ENCODE measurements at places on chromosomes 16 and 17.
A peak's percentile ranks its signal among the peaks of the same experiment; 100 is the strongest.

- DNase-seq = no peak
Observed at GRCh38 chr16:50096791-50097190, 31.0 kb downstream of the HEATR3 start.

GRCh38 chr17:78524870-78525510, 52.2 kb downstream of the DNAH17 start:
- no peak for DNase-seq

DNA sequence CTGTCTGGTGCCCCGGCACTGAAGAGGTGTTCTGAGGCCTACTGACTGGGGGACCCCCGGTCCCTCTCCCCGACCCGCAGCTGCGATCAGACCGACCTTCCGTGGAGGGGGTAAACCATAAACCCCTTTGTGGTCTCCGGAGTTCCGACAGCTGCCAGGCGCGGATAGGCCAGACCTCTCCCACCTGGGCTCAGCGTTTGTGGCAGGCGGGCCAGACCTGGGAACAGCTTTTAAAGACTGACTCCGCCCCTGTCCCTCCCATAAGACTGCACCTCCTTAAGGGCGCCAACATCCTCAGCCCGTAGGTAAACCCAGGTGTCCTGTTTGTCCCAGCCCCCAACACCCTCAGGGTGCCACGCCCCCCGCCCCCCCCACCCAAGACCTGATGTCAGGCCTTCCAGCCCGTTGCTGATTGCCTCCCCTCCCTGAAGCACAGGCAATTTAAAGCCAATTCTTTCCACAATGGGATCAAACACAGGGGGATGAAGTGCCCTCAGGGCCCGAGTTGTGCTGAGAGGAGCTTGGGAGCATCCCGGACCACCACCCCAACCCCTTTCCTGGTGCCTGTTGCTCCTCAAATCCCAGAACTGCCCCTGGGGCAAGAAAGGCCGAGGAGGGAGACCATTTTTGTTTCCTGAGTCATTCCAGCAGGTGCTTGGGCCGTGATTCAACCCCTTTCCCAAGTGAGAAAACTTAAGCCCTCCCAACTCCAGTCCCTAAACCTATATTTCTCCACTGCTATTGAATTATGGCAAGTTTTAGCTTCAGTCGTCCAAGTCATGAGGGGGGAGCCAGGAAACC, at the start of gene SOX15:
Gene SOX15 (minus strand): TSS at position 204 of the 801 bp plus-strand sequence. CDS start 418 bp downstream, outside the sequence.
- no peak for DNase-seq

DNA sequence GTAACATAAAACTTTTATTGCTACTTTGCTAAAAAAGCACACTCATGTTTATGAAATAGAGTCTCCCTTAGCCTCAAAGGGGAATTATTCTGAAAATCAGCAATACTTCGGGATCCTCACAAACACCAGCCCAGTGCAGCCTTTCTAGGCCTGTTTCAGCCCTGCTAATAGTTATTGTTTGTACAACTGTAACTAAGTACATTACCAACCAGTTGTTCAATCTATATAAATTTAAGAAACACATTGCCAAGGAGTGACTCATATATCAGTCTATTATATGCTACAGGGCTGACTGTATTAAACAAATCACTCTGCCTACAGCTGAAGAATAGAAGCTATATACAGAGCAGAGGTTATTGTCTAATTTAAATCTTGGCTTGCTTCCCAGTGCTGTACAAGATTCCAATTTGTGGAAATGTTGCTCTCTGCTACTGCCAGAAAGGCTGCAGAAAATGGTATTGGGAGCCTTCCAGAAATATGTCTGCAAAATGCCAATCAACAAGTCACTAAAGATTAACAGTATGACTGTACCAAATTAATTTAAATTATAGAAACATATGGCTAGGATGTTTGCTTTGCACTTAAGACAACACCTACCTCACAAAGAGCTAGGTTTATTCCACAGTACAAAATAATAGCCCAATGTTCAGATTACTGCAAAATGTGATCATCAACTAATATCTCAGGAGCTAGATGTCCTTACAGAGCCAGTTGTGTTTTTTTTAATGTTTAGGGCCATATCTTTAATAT, 49.7 kb downstream of the TOX3 start:
- DNase-seq = no peak

DNA sequence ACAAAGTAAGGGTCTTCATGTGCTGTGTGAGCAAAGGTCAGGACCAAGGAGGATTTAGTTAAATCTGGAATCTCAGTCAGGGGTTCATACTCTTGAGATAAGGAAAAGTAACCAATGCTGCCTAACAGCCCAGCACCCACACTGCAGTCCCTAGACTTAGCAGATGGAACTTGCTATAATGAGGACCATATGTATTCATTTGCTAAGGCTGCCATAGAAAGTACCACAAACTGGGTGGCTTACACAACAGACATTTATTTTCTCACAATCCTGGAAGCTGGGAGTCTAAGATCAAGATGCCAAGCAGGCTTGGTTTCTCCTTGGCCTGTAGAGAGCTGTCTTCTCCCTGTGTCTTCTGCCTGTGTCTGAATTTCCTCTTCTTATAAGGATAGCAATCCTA, 20.8 kb downstream of the ZP2 start:
- no peak for DNase-seq

GRCh38 chr16:5895137-5895536, 797.5 kb upstream of the EEF2KMT start:
- no peak for DNase-seq

- no peak for DNase-seq
Observed at GRCh38 chr16:31471241-31471874, 594 bp upstream of the TGFB1I1 start.

GRCh38 chr16:89407925-89408300, 82.4 kb downstream of the ANKRD11 start:
- DNase-seq = peak; percentile 23

- DNase-seq = no peak
Observed at GRCh38 chr17:14211246-14211645, 25.4 kb downstream of the CDRT15 start.

DNA sequence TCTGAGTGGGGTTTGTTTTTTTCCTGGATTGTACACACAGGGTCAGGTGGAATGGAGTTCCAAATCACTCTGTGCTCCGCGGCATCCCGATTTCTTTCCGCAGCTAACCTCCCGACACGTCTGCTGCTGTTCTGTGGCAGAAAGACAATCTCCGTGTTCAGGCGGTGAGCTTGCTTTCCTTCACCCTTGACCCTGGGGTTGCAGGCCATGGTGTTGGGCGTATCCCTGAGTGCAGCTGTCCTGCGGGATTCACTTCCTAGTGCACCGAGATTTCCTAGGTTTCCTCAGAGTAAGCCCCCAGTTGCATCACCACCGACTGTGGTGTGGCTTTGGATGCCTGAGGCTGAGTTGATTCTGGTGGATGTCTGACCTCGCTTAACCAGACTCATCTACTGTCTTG, 7.8 kb upstream of the ARL6IP1 start:
- DNase-seq = no peak

DNA sequence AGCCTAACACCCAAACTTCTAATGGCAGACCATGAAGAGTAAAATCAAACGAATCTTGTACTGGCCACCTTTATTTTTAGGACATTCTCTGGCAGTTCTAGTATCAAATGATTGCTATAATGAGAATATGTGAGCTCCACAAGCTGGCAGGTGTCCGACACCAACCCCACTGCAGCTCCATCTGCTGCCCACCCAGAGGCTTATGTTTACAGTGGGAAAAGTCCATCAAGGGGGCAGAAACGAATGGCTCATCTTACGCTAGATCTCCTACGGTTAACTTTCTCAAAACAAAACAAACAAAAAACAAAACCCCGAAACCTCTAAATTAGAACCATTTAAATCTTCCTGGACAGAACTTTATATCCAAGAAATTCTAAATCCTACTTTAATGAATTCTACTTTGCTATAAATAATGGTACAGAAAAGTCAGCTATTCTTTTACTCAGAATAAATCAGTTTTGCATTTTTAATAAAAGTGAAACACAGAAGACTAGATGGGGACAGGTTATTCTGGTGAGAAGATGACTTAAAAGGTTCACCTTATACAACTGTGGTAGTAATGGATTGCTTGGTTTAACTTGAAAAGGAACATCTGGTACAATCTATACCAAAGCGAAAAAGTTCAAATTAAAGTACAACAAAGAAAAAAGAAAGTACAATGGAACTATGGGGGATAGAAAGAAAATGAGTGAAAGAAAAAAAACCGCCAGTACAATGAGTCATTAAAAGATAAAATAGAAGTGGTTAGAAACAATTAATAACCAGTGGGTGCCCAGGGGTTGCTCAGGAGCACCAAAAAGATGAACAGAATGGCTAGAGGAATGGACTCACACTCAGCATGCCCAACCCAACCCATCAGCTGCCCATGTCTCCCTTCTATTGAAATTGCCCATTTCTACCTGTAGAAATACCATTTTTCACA, 40.2 kb downstream of the GRB2 start:
- DNase-seq = no peak

DNA sequence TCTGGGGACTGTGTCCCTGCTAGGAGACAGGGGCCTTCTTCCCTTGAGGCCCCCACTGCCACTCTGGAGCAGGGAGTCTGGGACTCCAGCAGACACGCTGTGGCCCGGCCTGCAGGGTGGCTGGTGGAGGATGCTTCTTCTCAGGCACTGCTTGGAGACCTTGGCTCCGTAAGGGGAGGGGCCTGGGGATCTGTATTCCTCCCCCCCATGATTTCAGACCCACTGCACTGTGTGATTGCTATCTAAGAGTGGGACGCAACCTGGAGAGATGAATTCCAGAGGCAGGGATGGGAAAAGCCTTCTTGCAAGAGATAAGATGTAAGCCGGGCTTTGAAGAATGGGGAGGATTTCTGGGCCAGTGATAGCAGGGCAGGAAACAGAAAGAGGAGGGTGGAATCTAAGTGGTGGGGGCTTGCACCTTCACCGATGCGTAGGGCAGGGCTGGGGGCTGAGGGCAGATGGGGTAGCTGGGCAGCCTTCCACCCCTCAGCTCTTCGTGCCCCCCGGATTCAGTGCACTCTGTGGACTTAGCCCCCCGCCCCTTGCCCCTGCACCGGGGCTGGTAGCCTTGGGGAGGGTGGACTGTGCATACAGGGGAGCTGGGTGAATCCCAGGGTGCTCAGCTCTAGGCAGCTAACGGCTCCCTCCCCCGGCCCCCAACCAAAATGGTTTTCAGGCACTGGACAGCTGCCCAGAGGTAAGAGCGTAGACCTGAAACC, 5.2 kb upstream of the GSE1 start:
- no peak for DNase-seq

DNA sequence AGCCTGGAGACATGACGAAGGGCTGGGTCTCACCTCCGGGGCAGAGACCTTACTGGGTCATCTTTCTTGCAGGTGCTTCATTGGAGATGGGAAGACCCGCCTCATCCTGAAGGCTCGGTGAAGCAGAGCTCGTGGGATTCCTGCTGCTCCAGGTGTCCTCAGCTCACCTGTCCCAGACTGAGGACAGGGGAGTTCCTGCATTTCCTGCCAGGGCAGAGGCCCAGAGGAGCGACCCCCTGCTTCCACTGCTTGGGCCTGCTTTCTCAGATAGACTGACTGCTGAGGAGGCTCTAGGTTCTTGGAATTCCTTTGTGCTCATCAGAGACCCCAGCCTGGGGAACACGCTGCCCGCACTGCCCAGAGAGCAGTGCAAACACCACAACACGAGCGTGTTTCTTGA, 11.6 kb downstream of the AQP8 start:
- DNase-seq = no peak

- no peak for DNase-seq
Observed at GRCh38 chr16:17304491-17305119, 166.2 kb downstream of the XYLT1 start.
